ENCODE measurements at places on chromosomes 2 and 18.

- DNase-seq: no peak
Measured at GRCh38 chr2:222943820-222944219, 83.0 kb downstream of the ACSL3 start.

DNA sequence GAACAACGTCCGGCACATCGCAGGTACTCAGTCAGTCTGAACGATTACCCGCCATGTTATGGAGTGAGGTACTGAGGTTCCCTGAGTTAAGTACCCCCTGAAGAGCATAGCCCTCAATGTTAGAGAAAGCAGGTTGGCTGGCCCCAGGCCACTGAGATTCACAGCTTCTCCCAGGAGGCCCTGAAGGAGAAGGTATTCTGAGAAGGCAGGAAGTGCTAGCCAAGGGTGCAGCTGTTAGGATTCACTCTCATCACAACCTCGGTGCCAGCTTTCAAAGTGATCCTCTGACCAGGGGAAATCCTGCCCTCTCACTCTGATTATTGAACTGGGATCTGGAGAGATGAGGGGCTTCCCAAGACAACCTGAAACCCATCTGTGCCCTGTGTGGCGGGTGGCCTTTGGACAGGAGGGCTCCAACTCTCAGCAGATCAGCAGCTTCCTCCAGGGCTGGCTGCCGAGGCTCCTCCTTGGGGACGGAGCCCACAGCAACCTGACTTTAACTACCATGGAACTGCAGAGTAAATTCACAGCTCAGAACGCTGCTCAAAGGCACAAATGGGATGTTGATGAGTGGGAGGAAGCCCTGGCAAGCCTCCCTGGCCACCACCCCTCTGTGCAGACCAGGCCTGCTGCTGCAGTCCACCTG is 7.8 kb downstream of the EHD3 start:
- no peak for DNase-seq

- no peak for DNase-seq
Measured at GRCh38 chr18:23861805-23862470, 152.6 kb upstream of the TTC39C start.

DNA sequence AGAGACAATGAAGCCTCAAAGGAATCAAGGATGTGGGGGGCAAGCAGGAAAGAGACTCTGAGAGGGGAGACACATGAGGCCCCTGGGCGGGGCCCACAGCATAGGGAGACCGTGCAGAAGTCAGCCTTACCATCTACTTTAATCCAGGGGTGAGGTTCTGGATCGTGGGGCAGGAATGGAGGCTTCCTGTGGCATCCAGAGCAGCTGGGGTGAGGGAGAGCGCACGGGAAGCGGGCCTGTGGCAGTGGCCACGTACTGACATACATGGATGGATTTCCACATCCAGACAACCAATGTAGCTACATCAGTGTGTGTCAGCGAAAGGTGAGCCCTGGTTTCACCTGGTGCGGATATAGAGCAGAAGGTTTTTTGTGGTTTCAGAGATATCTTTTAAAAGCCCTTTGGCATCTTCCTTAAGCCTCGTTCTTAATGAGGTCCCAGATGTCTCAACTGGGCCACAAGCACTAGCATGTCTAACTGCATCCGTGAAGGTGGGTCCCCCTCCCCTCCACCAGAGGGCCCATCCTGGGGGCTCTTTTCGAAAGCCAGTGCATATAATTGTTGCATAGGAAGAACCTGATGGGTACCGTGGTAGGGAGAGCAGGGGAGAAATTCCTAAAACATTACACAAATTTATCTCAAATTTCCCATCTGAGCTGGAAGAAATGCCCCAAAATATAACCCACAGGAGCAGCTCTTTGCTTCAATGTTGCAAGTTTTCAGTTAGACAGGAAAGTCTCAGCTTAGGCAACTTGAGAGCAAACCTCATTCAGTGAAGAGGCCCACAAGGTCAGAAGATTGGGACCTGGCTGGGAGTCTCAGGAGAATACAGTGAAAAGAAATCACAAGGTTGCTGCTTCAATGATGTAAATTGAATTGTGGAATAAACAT is 90.9 kb downstream of the SP3 start:
- DNase-seq: no peak

GRCh38 chr2:40363631-40364030 is 88.3 kb downstream of the SLC8A1 start:
- peak; percentile 48 for DNase-seq

GRCh38 chr2:147843391-147843863 is 1.4 kb upstream of the ACVR2A start:
- DNase-seq: no peak

DNA sequence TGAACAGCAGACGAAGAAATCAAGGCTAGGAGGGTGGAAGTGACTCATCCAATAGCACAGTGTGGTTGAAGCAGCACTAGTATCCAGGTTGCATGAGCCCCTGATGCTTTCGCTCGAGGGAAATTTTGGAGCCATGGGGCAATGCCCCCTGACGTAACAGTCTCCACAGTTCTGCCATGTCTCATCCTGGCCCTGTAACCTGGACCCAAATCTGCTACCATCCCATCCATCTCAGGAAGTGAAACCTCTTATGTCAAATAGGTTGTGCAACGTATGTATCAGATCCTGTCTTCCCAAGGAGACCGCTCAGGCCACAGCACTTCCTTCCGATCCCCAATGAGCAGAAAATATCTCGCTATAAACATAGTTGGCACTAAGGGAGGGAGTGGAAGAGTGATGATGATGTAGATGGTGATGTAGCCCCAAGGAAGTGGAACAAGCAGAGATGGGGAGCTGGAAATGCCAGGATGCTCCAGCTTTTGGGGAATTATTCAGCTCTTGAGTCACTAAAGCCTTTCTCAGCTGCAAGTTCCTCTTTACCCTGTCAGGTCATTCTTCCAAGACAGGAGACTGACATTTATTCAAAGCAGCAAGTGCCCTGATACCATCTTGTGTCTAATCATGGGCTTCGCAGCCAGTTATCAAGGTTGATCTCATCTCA is 3.0 kb upstream of the IL1B start:
- no peak for DNase-seq

DNA sequence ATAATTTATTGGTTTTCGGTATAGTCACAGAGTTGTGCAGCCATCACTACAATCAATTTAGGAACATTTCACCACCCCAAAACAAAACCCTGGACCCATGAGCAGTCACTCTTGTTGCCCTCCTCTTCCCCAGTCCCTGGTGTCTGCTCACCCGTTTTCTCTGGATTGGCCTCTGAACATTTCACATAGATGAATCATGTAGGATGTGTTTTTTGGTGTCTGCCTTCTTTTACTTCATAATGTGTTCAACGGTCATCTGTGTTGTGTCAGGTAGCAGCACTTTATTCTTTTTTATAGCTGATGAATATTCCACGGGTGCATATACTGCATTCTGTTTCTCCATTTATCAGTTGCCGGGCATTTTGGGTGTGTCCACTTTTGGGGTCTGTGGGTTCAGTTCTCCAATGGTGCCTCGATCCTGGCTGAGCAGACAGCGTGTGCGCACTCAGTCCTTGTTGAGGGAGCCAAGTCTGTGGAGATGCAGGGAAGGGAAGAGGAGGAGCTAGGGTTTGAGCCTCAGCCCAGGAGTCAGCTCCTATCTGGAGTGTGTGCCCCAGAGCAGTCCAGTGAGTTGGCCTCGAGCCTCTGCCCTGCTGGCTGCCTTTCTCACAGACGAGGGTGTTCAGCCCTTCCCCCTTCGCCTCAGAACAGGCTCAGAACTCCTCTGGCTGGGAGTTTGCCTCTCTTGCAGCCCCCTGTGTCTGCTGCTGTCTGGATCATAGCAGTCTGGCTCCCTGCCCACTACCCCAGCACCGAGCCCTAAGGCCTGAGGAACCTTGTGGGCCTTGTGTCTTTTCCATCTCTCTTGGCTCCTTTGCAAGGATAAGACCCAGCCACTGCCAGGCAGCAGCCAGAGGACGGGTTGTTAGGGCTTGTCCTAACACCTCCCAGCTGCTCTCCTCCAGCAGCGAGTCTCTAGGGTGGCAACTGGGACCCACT is 18.0 kb downstream of the C2orf74 start:
- DNase-seq: peak; percentile 73
